ENCODE measurements at places on chromosomes 6 and 20.

GRCh38 chr20:45878076-45878761 is 2.8 kb upstream of the ZSWIM1 start:
- no peak for DNase-seq

DNA sequence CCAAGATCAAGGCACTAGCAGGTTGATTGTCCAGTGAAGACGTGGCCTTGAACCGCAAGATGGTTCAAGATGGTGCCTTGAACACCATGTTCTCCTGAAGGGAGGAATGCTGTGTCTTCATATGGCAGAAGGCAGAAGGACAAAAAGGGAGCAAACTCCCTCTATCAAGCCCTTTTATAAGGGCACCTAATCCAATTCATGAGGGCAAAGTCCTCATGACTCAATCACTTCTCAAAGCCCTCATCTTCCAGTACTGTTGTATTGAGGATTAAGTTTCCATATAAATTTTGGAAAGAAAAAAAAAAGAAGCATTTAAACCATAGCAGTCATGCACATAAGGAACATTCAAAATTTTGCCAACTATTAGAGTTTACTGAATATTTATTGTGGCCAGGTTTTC is 29.9 kb upstream of the TSPYL1 start:
- DNase-seq = no peak

DNA sequence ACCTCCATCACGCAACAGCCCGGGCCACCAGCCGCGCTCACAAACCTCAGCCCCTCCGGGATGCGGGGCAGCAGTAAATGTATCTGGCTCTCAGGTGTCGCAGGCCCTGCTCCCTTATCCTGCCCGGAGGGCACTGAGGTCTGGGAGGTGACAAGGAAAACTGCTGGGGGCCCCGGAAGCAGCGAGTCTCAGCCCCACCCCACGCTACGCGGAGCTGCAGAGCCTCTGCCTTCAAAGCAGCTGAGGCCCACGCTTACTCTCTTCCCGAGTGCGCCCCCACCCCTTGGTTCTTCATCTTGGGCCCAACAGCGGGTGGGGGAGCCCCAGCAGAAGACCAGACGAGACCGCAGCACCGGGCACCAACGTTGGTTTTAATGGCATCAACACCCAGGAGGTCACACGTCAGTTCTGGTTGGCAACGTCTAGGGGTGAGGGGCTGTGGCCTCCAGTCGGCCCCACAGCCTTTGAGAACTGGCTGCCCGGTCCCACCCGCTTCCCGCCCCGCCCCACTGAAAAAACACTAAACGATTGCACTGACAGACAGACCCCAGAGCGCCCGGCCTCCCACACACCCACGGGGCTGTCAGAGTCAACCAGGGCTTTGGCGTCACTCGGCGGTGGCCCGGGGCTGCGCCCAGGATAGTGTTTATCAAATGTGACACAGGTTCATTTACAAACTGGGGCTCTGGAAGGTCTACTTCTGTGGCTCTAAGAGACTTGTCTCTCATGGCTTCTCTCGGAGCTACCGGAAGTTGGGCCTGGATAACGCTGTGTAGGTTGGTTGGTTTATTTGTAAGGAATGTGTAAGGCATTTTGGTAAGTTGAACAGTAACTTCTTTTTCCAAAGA is 43.7 kb downstream of the DSTN start:
- no peak for DNase-seq

- peak; percentile 27 for DNase-seq
Observed at GRCh38 chr6:48564036-48564820, 453.2 kb upstream of the PTCHD4 start.

DNA sequence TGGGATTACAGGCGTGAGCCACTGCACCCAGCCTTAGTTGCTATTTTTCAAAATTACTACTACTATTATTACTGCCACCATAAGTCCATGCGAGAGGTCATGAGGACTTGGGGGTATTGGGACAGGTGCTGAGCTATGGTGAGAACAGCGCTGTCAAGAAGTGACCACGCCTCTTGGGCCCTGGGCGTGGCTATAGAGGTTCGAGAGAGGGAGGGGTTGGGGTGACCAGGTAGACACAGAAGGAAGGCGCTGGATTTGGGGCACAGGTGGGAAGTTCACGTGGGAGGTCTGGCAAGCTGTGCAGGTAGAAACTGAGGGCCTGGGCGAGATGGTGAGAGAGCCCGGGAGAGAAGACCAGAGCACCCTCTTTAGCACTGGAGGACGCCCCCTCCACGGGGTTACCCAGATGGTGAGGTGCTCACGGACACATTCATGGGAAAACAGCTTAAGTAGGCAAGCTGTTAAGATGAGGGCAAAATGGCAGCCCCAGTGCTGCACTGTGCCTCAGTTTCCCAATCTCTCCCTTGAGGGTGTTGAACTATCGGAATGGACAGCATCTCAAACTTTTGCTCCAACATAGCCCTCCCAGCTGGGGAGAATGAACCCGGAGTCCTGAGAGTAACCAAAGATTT is 61.0 kb downstream of the RAB44 start:
- DNase-seq = no peak

- DNase-seq = no peak
Observed at GRCh38 chr20:53918020-53918311, 152.4 kb downstream of the BCAS1 start.

GRCh38 chr6:132465530-132466485 is 47.1 kb downstream of the STX7 start:
- no peak for DNase-seq

- DNase-seq = no peak
Observed at GRCh38 chr6:35663447-35664235, 25.1 kb downstream of the FKBP5 start.

DNA sequence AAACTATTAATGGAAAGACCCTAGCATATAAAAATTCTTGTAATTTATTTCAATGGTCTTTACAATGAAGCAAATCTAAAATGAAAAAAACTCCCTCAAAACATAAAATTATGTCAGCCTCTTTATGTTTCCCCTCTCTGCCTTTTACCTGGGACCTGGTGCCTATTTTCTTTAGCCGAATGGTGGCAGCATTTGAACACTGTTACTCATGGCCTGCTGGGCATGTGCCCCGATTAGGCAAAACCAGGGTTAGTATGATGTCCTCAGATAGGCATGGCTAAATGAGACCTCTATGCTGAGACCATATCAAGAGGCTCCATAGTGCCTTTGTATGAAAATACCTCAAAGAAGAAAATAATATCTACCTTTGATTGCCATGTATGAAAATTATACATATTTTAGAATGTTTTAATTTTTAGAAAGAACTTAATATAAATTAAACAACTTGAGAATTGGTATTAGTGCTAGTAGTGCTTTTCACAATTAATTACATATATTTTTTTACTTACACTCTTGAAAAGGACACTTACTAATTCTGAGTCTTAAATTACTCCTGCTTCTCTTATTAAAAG is 22.5 kb upstream of the C6orf58 start:
- no peak for DNase-seq
